ENCODE measurements at places on chromosomes 6 and 20.

- no peak for DNase-seq
These were observed 1.8 kb downstream of the MOCS1 start for GRCh38 chr6:39932386-39932910.

DNA sequence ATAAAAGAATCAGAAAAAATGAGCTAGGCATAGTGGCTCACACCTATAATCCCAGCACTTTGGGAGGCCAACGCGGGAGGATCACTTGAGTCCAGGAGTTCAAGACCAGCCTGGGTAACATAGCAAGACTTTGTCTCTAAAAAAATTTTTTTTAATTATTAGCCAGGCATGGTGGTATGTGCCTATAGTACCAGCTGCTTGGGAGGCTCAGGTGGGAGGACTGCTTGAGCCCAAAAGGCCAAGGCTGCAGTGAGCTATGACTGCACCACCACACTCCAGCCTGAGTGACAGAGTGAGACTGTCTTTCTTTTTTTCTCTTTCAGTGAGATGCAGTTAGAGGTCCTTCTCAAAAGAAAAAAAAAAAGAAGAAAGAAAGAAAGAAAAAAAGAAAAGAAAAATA lies 8.5 kb upstream of the SNRPC start:
- no peak for DNase-seq

DNA sequence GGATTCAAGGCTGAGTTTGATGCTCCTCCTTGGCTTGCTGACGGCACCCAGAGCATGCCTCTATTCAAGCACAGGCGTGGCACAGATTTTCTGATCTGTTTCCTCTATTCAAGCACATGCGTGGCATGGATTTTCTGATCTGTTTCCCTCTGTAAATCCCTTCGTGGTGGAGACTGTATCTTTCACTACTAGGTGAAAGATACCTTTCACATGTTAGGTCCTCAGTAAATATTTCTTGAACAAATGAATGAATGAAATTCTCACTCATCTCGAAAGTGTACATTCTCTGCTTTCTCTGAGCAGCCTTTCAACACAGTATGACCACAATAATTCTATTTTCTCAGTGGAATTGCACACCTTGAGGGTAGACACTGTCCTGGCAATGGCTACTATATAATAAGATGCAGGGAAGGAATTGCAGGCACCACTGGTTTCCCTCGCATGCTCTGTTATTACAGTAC lies 72.6 kb upstream of the F13A1 start:
- no peak for DNase-seq

DNA sequence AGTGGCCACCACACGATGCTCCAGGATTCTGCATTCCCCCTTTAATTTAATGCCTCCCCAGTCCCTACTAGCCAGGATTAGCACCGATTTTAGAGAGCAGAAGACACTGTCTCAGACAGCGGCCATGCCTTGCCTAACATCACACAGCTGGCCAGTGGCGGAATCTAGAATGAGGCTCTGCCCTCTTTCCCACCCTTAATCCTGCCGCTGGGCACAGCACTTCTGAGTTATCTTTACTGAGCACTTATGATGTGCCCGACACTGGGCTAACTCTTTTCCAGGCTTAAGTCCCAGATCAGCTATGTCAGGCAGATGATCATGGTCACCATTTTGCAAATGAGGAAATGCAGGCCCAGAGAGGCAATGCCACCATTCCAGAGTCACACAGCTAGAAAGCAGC lies 5.6 kb upstream of the BPIFA2 start:
- no peak for DNase-seq

DNA sequence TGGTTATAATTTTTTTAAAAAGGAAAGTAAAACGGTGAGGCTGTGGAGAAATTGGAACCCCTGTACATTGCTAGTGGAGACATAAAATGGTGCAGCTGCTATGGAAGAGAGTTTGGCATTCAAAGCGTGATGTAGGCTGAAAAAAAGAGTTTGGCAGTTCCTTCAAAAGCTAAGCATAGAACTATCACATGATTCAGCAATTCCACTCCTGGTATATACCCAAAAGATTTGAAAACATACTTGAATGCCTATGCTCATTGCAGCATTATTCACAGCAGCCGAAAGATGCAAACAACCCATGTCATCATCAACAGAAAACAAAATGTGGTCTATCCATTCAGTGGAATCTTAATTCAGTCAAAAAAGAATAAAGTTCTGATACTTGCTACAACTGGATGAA lies 4.5 kb upstream of the SGK2 start:
- DNase-seq: no peak

GRCh38 chr6:34514112-34514511 lies 42.0 kb downstream of the SPDEF start:
- no peak for DNase-seq

DNA sequence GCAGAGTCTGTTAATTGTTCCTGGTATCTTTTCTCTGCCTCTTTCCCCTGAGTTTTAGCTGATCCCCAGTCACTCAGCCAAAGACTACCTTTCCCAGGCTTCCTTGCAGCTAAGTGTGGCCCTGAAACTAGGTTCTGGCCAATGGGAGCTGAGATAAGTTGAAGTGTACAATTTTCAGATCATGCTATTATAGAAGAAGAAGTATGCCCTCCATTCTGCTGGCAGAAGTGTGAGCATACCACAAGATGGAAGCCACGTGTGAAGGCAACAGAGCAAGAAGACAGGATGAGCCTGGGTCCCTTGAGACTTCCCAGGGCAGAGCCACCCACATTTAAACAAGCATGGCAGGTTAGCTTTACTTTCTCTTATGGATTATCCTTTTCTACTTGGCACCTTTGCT lies 273.2 kb downstream of the HIVEP2 start:
- DNase-seq: no peak

- no peak for DNase-seq
These were observed 48.6 kb upstream of the PKHD1 start for GRCh38 chr6:52136055-52136454.

GRCh38 chr6:47275640-47276039 lies 34.1 kb downstream of the TNFRSF21 start:
- DNase-seq: no peak

- DNase-seq: no peak
These were observed 103.1 kb upstream of the SPACA1 start for GRCh38 chr6:87944541-87944954.

GRCh38 chr20:23116311-23117089 lies 30.4 kb upstream of the CD93 start:
- DNase-seq: no peak

- no peak for DNase-seq
These were observed 98.4 kb downstream of the IPCEF1 start for GRCh38 chr6:154258064-154258757.

GRCh38 chr6:106005013-106005412 lies 81.1 kb upstream of the PRDM1 start:
- no peak for DNase-seq

GRCh38 chr6:6783721-6784120 lies 195.2 kb downstream of the LY86 start:
- no peak for DNase-seq

DNA sequence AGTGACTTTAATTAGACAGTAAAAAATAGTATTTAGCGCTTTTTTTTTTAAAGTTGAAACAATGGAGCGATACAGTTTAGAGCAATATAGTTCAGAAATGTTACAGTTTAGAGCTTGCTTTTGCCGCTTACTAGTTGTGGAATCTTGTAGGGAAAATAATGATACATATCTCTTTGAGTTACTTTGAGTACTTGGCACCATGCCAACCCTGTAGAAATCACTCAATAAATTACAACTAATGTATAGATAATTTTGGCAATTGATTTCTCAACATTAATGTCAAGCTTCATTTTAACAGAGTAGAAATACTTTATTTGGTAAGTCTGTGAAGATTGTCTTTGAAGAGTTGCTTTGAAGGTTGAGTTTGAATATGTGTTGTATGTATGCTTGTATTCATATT lies 27.4 kb downstream of the CDC40 start:
- DNase-seq: no peak

- no peak for DNase-seq
These were observed 750.6 kb upstream of the MMS22L start for GRCh38 chr6:98033617-98034016.

GRCh38 chr20:38131588-38132121 lies 33.4 kb downstream of the TGM2 start:
- no peak for DNase-seq

- no peak for DNase-seq
These were observed 216.5 kb upstream of the TENT5A start for GRCh38 chr6:81969011-81969410.

DNA sequence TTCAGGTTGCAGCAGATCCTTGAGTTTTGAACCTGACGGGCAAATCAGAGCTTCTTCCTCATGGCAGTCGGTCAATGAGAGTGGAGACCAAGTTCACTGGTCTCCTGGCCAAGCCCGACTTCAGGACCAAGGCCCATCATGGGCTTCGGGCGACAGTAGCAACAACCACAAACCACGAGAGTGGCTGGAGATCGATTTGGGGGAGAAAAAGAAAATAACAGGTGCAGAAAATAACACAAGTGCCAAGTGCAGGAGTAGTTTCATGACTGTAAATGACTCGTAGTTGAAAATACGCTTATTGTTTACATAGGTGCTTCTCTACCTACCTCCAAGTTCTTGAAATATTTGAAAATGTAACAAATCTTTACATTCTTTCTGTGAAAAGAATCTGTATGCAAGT lies 56.1 kb downstream of the DCBLD1 start:
- DNase-seq: no peak

GRCh38 chr6:45154679-45155078 lies 173.5 kb upstream of the RUNX2 start:
- DNase-seq: no peak

GRCh38 chr6:97094376-97094775 lies 169.8 kb downstream of the KLHL32 start:
- no peak for DNase-seq

DNA sequence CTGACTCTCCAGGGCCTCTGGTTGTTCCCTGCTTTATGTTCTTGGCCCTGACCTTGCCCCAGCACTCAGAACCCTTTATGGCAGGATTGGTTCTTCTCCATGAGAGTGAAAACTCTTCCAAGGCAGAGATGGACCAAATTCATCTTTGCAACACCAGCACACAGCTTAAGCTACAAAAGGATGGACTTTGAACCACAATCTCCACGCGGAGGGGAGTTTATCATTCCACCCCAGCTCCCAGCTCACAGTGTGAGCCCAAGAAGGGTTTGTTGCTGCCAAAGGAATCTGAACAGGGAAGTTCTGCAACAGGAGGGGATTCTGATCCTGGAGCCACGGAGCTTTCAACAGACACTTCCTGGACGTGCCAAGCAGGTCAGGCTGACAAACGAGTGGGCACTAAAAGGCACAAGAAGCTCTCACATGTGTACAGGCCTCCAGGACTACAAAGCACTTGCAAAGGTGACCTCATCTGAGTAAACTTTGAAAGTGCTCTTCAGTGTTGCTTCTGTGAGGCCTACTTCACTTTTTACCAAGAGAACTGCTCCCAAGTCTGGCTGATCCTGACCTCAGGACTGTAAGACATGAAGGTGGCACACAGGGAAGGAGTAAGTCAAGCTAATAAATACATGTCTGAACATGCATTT lies 8.9 kb downstream of the FITM2 start:
- DNase-seq: no peak

- DNase-seq: no peak
These were observed 9.1 kb downstream of the PPP2R5D start for GRCh38 chr6:42993445-42993844.

GRCh38 chr20:24296477-24297261 lies 172.8 kb upstream of the SYNDIG1 start:
- DNase-seq: no peak

- DNase-seq: no peak
These were observed 29.8 kb upstream of the ERVFRD-1 start for GRCh38 chr6:11141295-11141694.

GRCh38 chr20:47429409-47429808 lies 72.3 kb upstream of the NCOA3 start:
- no peak for DNase-seq

GRCh38 chr6:43271103-43271815 lies 26.8 kb upstream of the SLC22A7 start:
- no peak for DNase-seq

DNA sequence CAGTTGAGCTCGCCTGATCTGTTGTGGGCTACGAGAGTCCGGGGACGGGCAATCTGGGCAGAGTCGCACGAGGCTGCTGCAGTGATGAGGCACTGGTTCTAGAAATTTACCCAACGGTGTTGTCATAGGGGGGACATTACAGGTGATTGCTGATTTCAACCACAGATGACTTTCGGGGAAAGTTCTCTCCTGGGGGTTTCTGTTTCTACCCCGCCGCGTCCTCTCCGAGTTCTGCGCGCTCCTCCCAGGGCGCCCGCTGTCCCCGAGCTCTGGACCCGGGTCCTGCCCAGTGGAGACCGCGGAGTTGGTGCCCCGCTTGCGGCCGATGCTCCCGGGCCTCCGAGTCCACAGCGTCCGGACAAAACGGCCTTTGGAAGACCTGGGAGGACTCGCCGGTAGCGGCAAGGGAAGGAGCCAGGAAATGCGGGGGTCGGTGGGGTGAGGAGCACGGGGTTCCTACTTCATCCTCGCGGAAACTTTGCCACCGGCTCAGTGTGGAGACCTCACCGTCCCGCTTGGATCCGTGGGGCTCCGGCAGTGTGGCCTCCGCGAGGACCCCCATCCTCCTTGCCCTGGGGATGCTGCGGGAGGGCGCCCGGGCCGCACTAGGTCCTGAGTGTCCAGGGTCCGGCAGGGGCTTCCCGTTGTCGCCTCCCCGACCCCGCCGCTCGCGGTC lies 12.3 kb upstream of the RAET1L start:
- no peak for DNase-seq

DNA sequence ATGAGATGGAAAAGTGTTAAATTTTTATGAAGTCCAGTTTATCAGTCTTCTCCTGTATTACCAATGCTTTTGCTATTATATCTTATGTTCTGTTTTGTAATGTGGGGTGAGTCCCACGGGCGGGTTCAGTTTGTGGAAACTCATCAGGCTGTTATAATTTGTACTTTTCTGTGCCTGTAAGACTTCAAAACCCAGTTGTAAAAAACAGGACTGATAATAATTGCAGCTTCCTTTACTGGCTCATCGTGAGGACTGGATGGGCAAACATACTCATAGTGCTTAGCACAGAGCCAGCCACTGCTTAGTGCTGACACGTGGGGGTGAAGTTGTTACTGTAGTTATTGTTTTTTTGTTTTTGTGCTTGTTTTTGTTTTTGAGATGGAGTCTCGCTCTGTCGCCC lies 45.6 kb downstream of the TGM2 start:
- DNase-seq: no peak

DNA sequence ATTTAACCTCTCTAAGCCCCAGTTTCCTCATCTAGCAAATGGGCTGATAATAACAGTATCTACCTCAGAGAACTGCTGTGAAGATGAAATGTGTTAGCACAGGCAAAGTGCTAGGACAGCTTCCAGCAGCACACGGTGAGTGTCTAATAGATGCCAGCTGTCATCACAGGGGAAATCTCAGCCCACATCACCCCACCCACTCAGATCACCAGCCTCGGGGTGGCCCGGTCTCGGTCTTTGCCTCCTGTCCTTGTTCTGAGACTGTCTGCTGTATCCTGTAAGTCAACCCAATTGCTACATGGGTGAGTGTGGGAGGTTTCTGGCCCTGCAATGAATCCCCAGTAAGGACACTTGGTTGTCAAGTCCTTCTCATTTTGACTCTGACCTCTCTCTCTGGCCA lies 99.5 kb upstream of the ZNFX1 start:
- no peak for DNase-seq

Measured in activated CD4-positive, CD25-positive, alpha-beta regulatory T cell treated with anti-CD3 and anti-CD28 coated beads, Interleukin-2, amount 50 U/mL, for 72 hours (primary cell).